Activated T-cell treated with anti-CD3 and anti-CD28 coated beads for 1 hour (primary cell): ENCODE measurements at places on chromosomes 3 and 15.

DNA sequence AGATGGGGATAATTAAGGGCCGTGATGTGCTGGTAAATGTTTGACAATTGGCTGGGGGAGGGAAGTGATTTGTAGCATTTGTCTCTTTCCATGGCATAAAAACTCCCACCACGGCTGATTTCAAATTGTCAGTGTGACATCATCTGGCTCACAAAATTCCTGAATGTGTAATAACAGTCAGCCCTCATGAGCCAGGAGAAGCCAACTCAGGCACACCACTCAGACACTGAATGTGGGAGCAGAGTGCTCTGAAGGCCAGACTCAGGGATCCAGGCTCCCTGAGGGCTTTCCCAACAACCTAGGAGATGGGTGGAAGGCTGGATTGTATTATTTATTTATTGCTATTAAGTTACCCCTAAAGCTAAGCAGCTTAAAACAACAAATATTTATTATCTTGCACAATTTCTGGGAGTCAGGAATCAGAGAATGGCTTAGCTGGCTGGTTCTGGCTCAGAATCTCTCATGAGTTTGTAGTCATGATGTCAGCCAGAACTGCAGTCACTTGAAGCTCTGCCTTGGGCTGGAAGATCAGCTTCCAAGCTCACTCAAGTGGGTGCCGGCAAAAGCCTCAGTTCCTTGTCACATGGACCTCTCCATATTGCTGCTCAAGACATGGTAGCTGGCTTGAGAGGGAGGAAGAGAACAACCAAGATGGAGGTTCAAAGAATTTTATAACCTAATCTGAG, 6.5 kb upstream of the CPEB1 start:
- no peak for DNase-seq

GRCh38 chr3:12371525-12372140, 82.8 kb downstream of the PPARG start:
- no peak for DNase-seq

- DNase-seq = no peak
Measured at GRCh38 chr15:42820811-42821210, 83.9 kb upstream of the CDAN1 start.

DNA sequence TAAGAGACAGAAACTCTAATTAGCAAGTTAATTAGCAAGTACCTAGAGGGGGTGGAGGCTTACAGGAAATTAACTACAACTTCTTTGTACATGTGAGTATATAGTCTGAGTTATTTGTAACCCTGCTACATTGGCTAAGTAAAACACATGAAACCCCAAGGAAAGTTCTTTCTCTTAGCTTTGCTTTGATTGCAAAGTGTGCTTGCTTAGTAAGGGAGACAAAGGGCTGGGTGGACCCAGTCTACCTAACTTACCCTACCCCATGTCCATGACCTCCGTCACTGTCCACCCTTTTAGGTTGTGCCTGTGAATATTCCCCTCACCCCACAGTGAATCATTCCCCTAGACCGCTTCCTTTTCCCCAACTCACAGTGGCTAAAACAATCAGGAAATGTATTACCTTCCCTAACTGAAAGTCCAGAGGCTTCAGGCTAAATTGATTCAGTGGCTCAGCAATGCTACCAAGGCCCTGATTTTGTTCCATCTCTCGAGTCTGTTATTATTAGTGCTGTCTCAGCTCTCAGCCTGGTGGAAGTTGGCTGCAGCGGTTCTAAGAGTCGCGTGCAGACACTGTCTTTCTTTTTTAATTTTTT, 31.1 kb upstream of the RYR3 start:
- no peak for DNase-seq

GRCh38 chr3:42749025-42749752, 23.9 kb downstream of the CCDC13 start:
- DNase-seq = no peak

GRCh38 chr15:60400944-60401343, 3.2 kb upstream of the ANXA2 start:
- DNase-seq = no peak

- no peak for DNase-seq
Measured at GRCh38 chr3:181753391-181753790, 41.7 kb downstream of the SOX2 start.

- DNase-seq = no peak
Measured at GRCh38 chr15:98596131-98596530, 52.2 kb upstream of the IGF1R start.

DNA sequence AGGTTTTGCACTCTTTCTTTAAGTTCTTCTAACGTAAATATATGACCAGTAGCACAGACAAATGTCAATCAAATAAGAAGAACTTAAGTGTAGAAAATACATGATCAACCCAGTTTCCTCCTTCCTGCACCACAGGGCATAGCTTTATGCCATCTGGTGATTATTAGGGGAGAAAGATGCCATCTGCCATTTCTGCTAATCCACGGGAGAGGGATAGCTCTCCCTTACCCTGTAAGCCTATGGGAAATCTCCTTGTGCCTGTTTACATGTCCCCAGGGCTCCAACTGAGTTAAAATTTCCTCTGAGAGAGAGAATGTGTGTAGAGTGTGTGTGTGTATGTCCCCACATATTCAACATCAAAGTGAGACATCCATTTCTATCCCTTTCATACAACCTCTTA, 135.9 kb downstream of the RSL24D1 start:
- no peak for DNase-seq

DNA sequence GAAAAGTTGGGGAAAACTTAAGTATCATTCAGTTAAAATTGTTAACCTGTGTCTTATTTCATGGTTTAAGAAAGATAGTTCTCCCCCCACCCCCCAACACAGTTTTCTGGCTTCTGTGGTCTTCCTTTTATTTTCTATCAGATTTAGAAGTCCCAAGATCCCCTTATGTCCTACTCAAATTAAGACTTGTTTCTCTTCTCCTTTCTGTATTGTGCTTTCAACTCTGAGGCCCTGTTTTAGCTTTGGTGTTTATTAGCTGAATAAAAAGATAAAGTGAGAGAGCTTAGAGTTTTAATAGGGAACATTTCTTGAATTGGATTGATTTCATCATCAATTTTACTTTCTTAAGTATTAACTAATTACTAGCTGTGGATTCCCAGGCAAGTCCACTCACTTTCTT, 62.6 kb downstream of the AKAP13 start:
- DNase-seq = no peak

DNA sequence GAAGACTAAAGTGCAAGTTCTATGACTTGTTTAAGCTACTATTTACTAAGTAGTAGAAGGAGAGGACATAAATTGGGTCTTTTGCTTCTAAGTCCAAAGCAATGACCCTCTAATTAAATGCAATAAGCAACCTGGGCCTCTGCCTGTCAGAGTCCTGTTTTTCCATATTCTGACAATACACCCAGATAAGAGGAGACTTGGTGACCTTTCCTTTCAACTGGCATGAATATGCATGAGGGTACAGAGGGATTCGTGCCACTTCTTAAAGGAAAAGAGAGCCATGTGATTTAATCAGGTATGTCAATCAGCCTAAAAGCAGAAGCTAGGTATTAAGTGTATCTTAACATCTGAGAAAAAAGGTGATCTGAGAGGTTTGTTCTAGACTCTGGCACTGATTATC, 50.7 kb upstream of the FGF7 start:
- DNase-seq = no peak

GRCh38 chr15:35098737-35099136, 13.6 kb upstream of the NANOGP8 start:
- DNase-seq = no peak

- no peak for DNase-seq
Measured at GRCh38 chr3:183328823-183329222, 75.8 kb downstream of the B3GNT5 start.

- no peak for DNase-seq
Measured at GRCh38 chr3:86774082-86774691, 216.8 kb downstream of the VGLL3 start.

DNA sequence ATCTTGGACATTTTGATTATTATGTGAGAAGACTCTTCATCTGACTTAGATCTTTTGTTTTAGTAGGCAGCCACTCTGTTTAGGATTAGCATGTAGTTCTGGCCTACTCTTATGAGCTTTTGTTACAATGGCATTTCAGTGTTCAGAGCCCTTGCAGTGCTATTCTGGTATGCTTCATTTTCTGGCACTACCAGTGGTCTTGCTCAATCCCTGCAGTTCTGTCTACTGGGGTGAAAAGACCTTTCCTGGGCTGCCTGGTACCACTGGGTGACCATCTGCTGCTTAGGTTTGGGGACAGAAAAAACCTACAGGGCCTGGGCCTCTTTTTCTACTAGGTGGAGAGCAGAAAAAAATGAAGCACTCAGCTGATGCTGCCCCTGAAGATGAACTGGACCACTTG, 42.5 kb downstream of the IL16 start:
- DNase-seq = no peak

DNA sequence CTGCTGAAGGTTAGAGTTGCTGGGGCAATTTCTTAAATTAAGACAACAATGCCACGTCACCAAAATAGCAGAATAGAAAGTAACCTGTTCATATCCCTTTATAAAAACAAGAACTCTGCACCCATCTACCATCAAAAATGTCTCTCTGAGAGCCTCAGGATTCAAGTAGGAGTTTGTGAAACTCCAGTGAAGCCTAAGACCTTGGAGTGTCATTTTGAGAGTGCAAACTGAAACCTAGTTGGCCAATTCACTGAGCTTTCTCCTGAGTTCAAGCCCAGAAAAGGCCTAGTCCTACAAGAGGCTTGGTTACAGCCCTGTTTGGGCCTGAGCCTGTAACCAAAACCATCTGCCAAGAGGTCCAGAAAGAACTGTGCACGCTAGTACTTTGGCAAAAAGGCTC, 335.1 kb downstream of the EFHB start:
- DNase-seq = no peak

DNA sequence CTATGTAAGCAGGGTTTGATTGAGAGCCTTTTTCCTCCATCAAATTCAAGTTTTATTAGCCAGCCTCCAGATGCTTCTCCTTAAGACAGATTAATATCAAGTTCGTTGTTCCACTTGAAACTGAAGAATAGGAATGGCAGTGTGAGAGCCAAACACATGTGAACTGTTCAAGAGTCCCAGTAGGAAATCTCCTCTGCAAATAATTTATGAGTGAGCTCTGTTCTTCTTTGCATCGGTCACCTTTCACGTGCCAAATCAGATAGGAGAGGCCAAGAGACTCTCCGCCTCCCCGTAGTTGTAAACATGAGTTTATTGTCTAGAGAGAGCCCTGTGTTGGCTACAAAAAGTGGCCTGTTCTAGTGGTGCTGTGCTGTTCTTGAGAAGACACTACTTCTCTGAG, 372.1 kb upstream of the NR2F2 start:
- no peak for DNase-seq

- DNase-seq = no peak
Measured at GRCh38 chr15:74431645-74432044, 2.1 kb downstream of the SEMA7A start.

DNA sequence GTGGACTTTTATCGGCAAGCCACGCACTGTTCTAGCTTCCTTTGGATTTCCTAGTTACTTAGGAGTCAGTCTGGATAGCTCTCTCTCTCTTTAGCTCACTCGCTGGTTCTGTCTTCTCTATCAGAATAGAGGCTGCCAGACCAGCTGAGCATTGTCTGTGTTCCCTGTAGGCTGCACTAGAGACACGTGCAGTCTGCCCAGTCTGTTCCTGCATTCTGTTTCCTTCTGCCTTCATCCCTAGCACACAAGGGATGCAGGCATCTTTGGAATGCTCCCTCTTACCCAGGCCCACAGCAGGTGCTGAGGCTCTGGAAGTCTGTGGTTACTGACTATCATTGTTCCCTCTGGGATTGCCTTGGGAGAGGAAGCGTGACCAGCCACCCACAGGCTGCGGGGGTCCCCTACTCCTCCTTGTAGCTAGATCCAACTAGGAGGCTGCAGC, 322.8 kb downstream of the ZNF621 start:
- no peak for DNase-seq

GRCh38 chr15:48565560-48566482, 79.7 kb downstream of the FBN1 start:
- DNase-seq = no peak

- no peak for DNase-seq
Measured at GRCh38 chr3:124780761-124781475, 50.7 kb downstream of the UMPS start.

GRCh38 chr3:117443014-117443413, 733.4 kb downstream of the TUSC7 start:
- DNase-seq = no peak

GRCh38 chr3:177729956-177730681, 532.8 kb upstream of the TBL1XR1 start:
- no peak for DNase-seq

- DNase-seq = no peak
Measured at GRCh38 chr3:98966862-98967546, 65.5 kb upstream of the DCBLD2 start.

DNA sequence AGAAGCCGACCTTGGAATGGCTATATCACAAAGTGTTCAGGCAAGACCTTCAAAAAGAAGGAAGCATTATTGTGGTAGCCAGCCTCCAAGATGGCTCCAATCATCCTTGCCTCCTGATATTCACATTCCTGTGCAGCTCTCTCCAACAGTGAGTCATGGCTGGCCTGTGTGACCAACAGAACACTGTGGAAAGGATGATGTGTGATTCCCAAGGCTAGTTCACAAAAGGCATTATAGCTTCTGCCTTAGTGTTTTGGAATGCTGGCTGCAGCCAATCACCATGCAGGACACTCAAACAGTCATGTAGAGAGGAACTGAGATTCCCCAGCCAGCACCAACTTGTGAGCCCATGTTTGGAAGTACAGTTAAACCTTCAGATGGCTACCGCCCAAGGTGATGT, 102.6 kb downstream of the EFL1 start:
- DNase-seq = no peak

- no peak for DNase-seq
Measured at GRCh38 chr15:89502867-89503595, 6.6 kb upstream of the RHCG start.

- DNase-seq = no peak
Measured at GRCh38 chr3:160860346-160860745, 104.3 kb downstream of the PPM1L start.

DNA sequence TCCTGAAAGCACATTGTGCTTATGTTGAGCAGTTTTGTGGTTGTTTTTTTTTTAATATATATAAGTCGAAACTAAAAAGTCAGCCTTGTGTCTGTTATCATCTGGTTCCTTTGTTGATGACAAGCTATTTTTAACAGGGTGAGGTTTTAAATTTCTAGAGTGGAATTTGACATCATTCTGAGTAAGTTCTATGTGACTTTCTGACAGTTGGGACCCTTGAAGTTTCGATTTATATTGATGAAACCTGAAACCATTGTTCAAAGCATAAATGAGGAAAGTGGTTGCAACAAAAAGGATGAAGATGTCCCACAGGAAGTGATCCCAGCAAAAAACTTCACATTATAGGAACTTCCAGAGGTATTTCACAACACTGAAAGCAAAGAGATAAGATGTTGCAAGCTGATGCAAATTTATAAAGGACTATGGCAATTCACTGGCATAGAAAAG, 94.0 kb downstream of the CYP19A1 start:
- DNase-seq = no peak

DNA sequence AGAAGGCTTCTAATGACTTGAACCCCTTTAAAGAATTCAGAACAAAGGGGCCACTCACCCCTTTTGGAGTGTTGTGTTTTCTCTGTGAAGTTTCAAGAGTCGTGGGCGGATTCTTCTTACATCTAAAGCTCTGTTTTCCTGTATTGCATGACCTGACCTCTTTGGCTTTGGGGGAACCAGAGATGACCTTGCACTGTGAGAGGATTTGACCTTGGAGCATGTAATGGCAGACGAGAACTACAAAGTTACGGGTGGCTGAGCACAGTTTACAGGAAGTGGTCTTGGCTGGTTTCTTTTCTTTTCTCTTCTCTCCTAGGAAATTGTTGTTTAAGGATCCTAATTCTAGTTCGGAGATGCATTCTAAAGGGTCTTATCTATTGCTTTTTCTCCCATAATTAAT, 6.2 kb upstream of the BDH1 start:
- no peak for DNase-seq
